ENCODE measurements at places on chromosomes 3 and 15.

GRCh38 chr15:31467361-31467760, 140.7 kb downstream of the KLF13 start:
- DNase-seq, result no peak

DNA sequence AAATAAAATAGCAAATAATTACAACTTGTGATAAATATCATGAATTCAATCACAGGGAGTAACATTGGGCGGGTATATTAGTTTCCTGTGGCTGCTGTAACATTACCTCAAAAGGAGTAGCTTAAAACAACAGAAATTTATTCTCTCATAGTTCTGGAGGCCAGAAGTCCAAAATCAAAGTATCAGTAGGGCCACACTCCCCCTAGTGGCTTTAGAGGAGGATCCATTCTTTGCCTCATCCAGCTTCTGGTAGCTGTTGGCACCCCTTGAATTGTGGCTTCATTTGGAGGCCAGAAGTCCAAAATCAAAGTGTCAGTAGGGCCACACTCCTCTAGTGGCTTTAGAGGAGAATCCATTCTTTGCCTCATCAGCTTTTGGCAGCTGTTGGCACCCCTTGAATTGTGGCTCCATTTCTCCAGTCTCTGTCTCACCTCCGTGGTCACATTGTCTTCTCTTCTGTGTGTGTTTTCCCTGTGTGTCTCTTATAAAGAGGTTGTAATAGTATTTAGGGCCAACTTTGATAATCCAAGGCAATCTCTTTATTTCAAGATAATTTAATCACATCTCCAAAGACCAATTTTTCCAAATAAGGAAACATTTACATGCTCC, 3.1 kb upstream of the CFAP20DC start:
- no peak for DNase-seq

GRCh38 chr15:67383899-67384298, 129.3 kb downstream of the IQCH start:
- no peak for DNase-seq

- peak; percentile 39 for DNase-seq
Observed at GRCh38 chr3:123723522-123724168, 138.8 kb upstream of the HACD2 start.

- no peak for DNase-seq
Observed at GRCh38 chr3:81463781-81464180, 297.7 kb downstream of the GBE1 start.

- DNase-seq, result peak; percentile 75
Observed at GRCh38 chr3:9399746-9400145, 2.3 kb downstream of the SETD5 start.

Data from NCI-H774 (cell line).